GDM1 (cell line): ENCODE measurements at places on chromosomes 4 and X.

DNA sequence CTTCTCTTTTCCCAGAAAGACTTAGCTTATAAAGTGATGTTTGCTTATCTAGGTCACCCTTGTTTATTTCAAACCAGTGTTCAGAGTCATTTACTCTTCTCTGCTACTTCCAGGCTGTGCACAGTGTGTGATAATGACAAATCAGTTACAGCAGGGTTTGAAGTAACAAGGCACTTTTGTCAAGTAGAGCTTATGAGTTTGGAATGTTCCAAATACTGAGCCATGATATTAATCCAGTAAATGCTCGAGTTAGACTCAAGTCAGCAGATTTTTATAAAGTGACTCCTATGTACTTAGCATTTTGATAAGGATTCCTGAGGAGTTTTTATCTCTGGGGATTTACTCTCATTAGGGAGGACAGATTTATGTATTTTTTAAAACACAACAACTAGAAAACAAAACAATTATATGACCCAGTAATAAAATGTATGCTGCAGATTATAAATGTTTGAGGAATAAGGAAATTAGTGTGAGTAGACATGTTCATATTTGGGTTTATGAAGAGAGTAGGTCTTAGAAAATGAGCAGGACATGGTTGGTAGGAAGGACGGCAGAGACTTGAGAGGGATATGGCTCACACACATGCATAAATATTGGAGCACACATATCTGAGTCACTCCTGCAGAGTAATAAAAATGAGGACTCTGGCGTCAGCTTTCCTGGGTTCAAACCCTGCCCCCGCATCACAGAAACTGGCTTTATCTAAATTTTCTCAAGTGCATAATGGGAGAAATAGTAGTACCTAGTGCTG lies 271.2 kb downstream of the FBXO8 start:
- DNase-seq, result no peak

DNA sequence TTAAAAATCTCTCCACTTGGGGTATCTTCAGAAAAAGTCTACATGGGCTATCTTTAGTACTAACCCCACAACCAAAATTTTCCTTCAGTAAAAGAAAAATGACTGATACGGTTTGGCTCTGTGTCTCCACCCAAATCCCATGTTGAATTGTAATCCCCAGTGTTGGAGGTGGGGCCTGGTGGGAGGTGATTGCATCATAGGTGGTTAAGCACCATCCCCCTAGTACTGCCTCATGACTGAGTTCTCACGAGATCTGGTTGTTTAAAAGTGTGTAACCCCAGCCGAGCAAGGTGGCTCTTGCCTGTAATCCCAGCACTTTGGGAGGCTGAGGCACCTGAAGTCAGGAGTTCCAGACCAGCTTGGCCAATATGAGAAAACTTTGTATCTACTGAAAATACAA lies 66.8 kb downstream of the USP46 start:
- DNase-seq, result no peak

DNA sequence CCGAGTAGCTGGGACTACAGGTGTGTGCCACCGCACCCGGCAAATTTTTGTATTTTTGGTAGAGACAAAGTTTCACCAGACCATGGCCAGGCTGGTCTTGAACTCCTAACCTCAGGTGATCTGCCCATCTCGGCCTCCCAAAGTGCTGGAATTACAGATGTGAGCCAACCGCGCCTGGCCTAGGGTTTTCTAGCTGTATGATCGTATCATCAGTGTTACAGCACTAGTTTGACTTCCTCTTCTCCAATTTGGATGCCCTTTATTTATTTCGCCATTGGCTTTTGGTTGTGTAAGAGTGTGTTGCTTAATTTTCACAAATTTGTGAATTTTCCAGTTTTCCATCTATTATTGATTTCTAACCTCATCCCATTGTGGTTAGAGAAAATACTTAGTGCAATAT lies 5.2 kb downstream of the TKTL1 start:
- DNase-seq, result no peak

GRCh38 chrX:31333165-31333831 lies 261.5 kb upstream of the FTHL17 start:
- no peak for DNase-seq

GRCh38 chrX:78315745-78316144 lies 11.7 kb downstream of the CYSLTR1 start:
- DNase-seq, result no peak
